ENCODE measurements at places on chromosomes 4 and X. TPM values are rescaled to one million over a fixed set of nuclear protein-coding genes. Genes with fewer than 3 reads are reported as not detected.
A peak's percentile ranks its signal among the peaks of the same experiment; 100 is the strongest.

DNA sequence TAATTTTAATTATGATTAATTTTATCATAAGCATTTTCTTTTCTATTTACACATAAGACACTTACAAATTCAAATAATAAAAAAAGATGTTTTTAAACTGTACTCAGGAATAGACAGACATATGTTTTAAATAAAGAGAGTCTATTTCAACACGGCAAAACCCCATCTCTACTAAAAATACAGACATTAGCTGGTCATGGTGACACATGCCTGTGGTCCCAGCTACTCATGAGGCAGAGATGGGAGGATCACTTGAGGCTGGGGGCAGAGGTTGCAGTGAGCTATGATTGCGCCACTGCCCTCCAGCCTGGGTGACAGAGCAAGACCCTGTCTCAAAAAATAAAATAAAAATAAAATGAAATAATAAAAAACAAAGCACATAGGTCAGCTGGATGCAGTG is 14.8 kb downstream of the FAM9B start:
- no peak overlapping the region for H3K27ac ChIP-seq
- H3K27me3 ChIP-seq: no peaks in the 10 kb centered on the region
- DNase-seq: no peak
- H3K4me3 ChIP-seq: no peak overlapping the region
- H3K4me1 ChIP-seq: no peaks in the 10 kb centered on the region

The EMCN gene
- total RNA-seq: 60.3 TPM

The CXorf49 gene
- not detected for total RNA-seq

DNA sequence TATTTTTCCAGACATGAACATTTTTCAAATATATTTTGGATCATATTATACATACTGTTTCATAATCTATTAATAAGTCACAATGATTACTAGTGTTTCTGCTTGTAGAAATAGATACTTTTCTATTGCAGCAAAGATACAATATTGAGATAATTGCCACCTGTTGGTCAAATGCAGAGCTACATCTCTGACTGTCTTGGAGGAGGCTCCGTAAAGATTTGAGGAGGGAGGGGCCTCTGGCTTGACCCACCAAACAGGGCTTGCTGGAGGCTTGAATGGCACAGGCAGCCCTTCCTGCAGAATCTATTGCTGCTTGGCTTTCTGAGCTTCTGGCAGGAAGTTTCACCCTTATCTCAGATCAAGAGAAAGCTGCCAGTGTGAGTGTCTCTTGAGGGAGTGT is 99.3 kb upstream of the ARMCX2 start:
- H3K36me3 ChIP-seq: no peaks in the 10 kb centered on the region
- H3K27ac ChIP-seq: no peak overlapping the region
- H3K4me3 ChIP-seq: no peak overlapping the region

DNA sequence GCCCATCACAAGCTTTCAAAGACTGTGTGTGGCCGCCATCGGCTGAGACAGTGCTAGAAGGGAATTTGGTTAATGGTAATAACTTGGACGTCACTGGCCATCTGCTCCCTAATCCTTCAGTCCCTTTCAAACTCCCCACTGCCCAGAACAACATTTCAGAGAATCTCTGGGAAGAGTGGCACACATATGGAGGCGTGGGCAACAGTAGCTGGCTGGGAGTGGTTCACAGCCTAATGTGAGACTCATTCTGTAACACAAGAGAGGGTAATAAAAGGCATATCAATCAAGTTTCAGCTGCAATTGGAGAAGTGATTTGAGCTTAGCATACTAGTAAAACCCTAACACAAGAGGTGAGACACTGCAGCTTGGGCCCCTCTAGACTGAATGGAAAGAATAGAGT is 15.4 kb downstream of the SMIM10 start:
- no peak for DNase-seq
- H3K36me3 ChIP-seq: no peaks in the 10 kb centered on the region
- H3K27ac ChIP-seq: no peak overlapping the region
- H3K4me3 ChIP-seq: no peak overlapping the region
- H3K27me3 ChIP-seq: peaks cover 4% of the 10 kb centered on the region

The STS gene
- total RNA-seq: 6.4 TPM

DNA sequence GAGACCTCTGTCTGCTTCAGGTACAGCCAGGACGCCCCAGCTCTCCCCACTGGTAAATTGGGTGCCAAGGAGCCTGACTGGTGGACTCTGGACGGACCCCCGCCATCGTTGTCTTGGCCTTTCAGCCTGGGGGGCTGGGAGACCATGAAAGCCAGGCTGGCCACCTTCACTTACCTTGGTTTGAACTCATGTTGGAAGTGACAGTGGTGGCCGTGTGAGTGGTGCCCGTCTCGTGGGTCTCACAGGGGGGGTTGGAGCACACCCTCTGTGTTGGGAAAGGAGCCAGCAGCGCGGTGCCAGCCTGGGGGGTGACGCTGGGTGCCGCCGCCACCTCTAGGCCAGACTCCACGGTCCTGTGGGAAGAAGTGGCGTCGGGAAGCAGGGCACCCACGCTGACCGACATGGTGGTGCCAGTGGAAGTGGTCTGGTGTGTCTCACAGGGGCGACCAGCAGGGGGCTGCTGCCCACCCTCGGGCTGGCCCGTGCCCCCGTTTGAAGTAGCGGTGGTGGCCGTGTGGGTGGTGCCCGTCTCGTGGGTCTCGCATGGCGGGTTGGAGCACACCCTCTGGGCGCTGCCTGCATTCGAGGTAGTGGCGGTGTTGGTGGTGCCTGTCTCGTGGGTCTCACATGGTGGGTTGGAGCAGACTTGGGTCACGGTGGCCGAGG is 9.6 kb upstream of the RENBP start:
- no peaks in the 10 kb centered on the region for H3K4me1 ChIP-seq
- DNase-seq: no peak
- H3K27ac ChIP-seq: peak overlapping the region; percentile 88
- H3K4me3 ChIP-seq: peak overlapping the region; percentile 4
- H3K27me3 ChIP-seq: no peaks in the 10 kb centered on the region

DNA sequence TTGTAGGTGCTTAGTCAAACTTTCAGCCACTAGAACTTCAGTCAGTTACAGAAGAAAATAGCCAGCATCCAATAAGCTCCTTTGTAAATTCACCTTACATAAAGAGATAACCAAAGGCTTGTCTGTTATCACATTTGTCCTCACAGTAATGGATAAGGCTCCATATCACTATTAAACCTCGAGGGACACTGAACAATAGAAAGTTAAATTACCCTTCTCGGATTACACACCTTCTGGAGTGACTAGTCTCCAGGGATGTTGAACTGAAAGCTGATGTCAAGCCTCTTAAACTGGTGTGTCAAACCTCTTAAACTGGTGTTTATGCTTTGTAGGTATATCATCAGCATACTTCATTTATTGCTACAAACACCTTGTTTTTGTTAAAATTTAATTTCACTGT is 639.0 kb downstream of the CENPC start:
- no peak overlapping the region for H3K4me3 ChIP-seq
- DNase-seq: no peak
- no peaks in the 10 kb centered on the region for H3K36me3 ChIP-seq
- H3K27me3 ChIP-seq: no peaks in the 10 kb centered on the region
- no peak overlapping the region for H3K27ac ChIP-seq

DNA sequence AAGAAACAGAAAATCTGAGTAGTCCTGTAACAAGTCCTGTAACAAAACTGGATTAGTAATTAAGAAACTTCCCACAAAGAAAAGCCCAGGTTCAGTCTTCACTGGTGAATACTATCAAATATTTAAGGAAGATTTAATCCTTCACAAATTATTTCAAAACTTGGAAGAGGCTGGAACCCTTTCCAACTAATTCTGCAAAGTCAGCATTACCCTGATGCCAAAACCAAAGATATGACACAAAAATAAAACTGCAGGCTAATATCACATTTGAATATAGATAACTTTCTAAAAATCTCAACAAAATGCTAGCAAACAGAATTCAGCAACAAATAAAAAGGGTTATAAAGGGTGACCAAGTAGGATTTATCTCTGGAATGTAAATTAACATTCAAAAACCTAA is 80.5 kb downstream of the AR start:
- no peak overlapping the region for H3K4me3 ChIP-seq
- H3K27ac ChIP-seq: no peak overlapping the region
- no peaks in the 10 kb centered on the region for H3K36me3 ChIP-seq
- DNase-seq: no peak
- H3K27me3 ChIP-seq: no peaks in the 10 kb centered on the region

GRCh38 chr4:105433421-105433820 is 40.4 kb downstream of the PPA2 start:
- H3K4me3 ChIP-seq: no peak overlapping the region
- no peak overlapping the region for H3K27ac ChIP-seq
- H3K27me3 ChIP-seq: no peaks in the 10 kb centered on the region
- no peak for DNase-seq
- no peaks in the 10 kb centered on the region for H3K4me1 ChIP-seq

DNA sequence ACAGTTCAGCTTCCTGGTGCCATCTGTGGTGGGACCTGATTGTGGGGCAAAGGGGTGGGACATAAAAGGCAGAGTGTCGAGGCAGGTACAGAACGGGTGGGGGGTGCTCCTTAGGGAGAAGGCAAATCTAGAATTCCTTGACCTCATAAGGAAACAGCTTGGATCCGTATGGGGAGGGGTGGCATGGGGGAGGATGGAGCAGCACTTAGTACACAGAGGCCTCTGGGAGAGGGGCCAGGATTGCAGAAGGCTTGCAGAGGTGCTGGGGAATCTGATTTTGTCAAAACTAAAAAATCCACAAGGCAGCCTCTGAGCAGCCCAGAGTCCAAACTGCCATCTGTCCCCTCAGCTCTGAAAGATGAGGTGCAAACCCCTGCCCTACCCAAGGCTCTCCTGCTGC is 2.3 kb upstream of the EMD start:
- peak; percentile 90 for DNase-seq
- H3K4me3 ChIP-seq: no peak overlapping the region
- no peaks in the 10 kb centered on the region for H3K4me1 ChIP-seq
- H3K27me3 ChIP-seq: no peaks in the 10 kb centered on the region
- H3K27ac ChIP-seq: peak overlapping the region; percentile 98
- no peaks in the 10 kb centered on the region for H3K36me3 ChIP-seq

The SPANXC gene
- not detected for total RNA-seq

- DNase-seq: no peak
- no peaks in the 10 kb centered on the region for H3K27me3 ChIP-seq
- no peak overlapping the region for H3K4me3 ChIP-seq
- no peaks in the 10 kb centered on the region for H3K36me3 ChIP-seq
These were observed 46.5 kb downstream of the TMA16 start for GRCh38 chr4:163540977-163541376.

The MAGEA1 gene
- total RNA-seq: not detected

- no peak overlapping the region for H3K4me3 ChIP-seq
- no peaks in the 10 kb centered on the region for H3K36me3 ChIP-seq
- no peak for DNase-seq
These were observed 25.3 kb upstream of the HERC6 start for GRCh38 chr4:88353324-88353723.

GRCh38 chr4:158823461-158823873 is 54.6 kb downstream of the FNIP2 start:
- no peak for DNase-seq
- H3K4me3 ChIP-seq: no peak overlapping the region
- H3K36me3 ChIP-seq: no peaks in the 10 kb centered on the region
- no peak overlapping the region for H3K27ac ChIP-seq
- H3K4me1 ChIP-seq: no peaks in the 10 kb centered on the region

DNA sequence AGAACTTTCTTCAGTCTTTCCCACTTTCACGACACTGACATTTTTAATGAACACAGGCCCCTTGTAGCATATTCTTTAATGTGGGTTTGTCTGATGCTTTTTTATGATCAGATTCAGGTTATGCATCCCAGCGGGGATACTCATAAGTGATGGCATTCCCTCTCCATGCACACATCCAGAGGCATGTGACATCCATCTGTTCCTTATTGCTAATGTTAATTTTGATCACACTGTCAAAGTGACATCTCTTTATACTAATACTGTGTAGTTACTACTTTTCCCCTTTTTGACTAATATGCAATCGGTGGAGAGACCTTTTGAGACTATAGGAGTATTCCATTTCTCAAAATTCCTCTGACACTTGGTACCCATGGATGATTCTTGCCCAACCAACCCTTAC is 43.8 kb upstream of the HS3ST1 start:
- no peaks in the 10 kb centered on the region for H3K4me1 ChIP-seq
- DNase-seq: no peak
- no peaks in the 10 kb centered on the region for H3K27me3 ChIP-seq
- no peaks in the 10 kb centered on the region for H3K36me3 ChIP-seq
- no peak overlapping the region for H3K27ac ChIP-seq

The CNKSR2 gene
- total RNA-seq: 20.2 TPM

The ANAPC4 gene
- total RNA-seq: 70.5 TPM

DNA sequence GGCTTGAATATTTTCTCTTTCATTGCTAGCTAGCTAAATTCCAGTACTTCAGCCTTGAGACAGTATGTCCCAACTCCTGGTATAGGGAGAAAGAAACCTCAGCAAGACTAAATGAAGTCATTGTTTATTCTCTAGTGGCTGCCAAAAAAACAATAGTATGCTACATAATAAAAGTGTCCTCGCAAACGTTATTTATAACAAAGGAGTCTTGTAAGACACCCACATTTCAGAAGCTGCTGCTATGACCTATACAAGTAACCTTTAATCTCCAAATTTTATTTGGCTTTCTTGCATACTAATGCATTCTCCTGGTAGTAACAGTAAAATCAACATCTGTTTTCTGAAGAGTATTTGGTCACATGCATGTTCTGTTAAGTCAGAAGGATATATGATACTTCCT is 28.8 kb downstream of the NEK1 start:
- no peaks in the 10 kb centered on the region for H3K36me3 ChIP-seq
- H3K4me3 ChIP-seq: no peak overlapping the region
- no peak for DNase-seq

- H3K27me3 ChIP-seq: no peaks in the 10 kb centered on the region
- no peak for DNase-seq
These were observed 1984.3 kb upstream of the IGFBP7 start for GRCh38 chr4:59094505-59094904.

The FGFR3 gene
- 2.5 TPM for total RNA-seq

The WDR1 gene
- total RNA-seq: 172 TPM

DNA sequence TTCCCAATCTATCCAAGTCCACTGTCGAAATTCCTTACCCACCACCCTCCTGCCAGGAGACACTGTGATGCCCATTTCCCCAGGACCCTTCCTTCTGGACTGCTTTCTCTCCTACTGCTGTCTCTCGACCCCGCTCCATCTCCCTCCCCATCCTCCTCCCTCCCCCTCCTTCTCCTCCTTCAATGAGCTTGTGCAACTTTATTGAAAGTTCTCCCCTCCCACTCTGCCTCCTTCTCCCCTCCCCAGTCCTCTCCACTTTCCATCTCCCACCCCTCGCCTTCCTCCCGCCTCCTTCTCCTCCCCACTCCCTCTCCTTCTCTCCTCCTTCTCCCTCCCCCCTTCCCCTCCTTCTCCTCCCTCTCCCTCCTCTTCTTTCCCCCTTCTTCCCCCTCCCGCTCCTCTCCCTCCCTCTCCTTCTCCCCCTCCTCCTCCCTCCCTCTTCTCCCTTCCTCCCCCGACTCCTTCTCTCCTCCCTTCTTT is 116.6 kb upstream of the FAT1 start:
- H3K4me1 ChIP-seq: peaks cover 6% of the 10 kb centered on the region
- no peaks in the 10 kb centered on the region for H3K36me3 ChIP-seq
- peak; percentile 68 for DNase-seq
- H3K4me3 ChIP-seq: peak overlapping the region; percentile 32
- no peaks in the 10 kb centered on the region for H3K27me3 ChIP-seq
- H3K27ac ChIP-seq: peak overlapping the region; percentile 83

The ZMAT1 gene
- total RNA-seq: 15.7 TPM

The INTU gene
- total RNA-seq: 5.3 TPM

GRCh38 chrX:111634823-111635729 is 45.9 kb upstream of the ALG13 start:
- H3K27ac ChIP-seq: no peak overlapping the region
- H3K27me3 ChIP-seq: no peaks in the 10 kb centered on the region
- no peaks in the 10 kb centered on the region for H3K36me3 ChIP-seq
- DNase-seq: no peak
- H3K4me1 ChIP-seq: no peaks in the 10 kb centered on the region

- DNase-seq: no peak
- no peaks in the 10 kb centered on the region for H3K27me3 ChIP-seq
- no peak overlapping the region for H3K27ac ChIP-seq
- no peaks in the 10 kb centered on the region for H3K36me3 ChIP-seq
These were observed 52.4 kb downstream of the SCFD2 start for GRCh38 chr4:53313510-53313909.
